CD4-positive, CD25-positive, alpha-beta regulatory T cell (primary cell): ENCODE measurements at places on chromosomes 11 and 22. TPM values are rescaled to one million over a fixed set of nuclear protein-coding genes. Genes with fewer than 3 reads are reported as not detected.

Gene SWAP70
- total RNA-seq: 6.1 TPM

Gene INPP5J
- total RNA-seq: not detected

Gene LDHAL6A
- not detected for total RNA-seq

Gene RPS6KA4
- 32.7 TPM for total RNA-seq

Gene LRRC10B
- not detected for total RNA-seq

Gene SLC22A8
- not detected for total RNA-seq

Gene MADD
- total RNA-seq: 179 TPM

Gene HBG2
- total RNA-seq: not detected

Gene TRIM48
- total RNA-seq: not detected

Gene CHRM1
- total RNA-seq: not detected

Gene OR8J1
- total RNA-seq: not detected

Gene SSH3
- total RNA-seq: 24.4 TPM

Gene SYT7
- total RNA-seq: 0.20 TPM

Gene DNAJB7
- total RNA-seq: not detected

Gene TSPAN18
- 36.9 TPM for total RNA-seq

Gene SCGB2A2
- total RNA-seq: not detected

Gene TTLL12
- total RNA-seq: 14.1 TPM

Gene OTOG
- total RNA-seq: not detected

Gene SLC22A25
- not detected for total RNA-seq

Gene SPDYC
- total RNA-seq: not detected

Gene FAT3
- not detected for total RNA-seq

Gene UBQLN3
- 0.49 TPM for total RNA-seq

Gene TRIM49D1
- total RNA-seq: not detected

Gene FJX1
- not detected for total RNA-seq

Gene DTX4
- 1.0 TPM for total RNA-seq

Gene PLA2G3
- not detected for total RNA-seq

Gene FOXR1
- not detected for total RNA-seq
